ENCODE measurements at places on chromosomes 16 and 17.
A peak's percentile ranks its signal among the peaks of the same experiment; 100 is the strongest.

GRCh38 chr16:4136229-4136813 lies 20.1 kb upstream of the ADCY9 start:
- no peak for DNase-seq

- DNase-seq, result no peak
These were observed 438.0 kb upstream of the MAF start for GRCh38 chr16:80038566-80038965.

DNA sequence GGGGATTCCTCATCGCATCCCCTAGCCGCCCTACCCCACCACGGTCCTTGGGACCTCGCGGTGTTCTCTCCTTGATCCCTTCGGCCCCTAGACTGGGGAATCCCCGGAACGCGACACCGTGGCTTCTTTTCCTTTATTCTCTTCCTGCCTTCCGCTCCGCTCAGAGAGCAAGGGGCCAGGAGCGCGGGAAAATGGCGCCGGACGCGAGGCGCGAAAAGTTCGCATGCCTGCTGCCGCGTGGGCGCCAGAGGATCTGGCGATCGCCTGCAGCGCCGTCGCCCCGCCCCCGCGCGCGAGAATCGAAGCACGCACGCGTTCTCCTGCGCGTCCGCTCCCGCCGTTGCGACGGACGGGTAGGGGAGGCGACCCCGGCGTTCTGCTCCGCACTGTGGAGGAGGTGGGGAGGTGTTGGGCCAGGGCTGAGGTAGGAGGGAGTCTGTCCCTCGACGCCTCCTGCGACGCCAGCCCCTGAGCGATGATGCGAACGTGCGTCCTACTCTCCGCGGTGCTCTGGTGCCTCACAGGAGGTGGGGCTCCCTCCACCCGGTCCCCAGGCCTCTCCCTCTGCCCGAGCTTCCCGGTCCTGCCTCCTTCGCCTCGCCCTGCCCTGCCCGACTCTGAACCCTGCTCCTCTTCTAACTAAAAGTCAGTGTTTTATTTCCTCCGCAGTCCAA lies at the start of gene ZPBP2:
TSS of gene ZPBP2 (plus strand) at position 323 of the 674 bp plus-strand sequence. CDS start at position 476, 153 bp downstream.
- DNase-seq, result peak; percentile 52

DNA sequence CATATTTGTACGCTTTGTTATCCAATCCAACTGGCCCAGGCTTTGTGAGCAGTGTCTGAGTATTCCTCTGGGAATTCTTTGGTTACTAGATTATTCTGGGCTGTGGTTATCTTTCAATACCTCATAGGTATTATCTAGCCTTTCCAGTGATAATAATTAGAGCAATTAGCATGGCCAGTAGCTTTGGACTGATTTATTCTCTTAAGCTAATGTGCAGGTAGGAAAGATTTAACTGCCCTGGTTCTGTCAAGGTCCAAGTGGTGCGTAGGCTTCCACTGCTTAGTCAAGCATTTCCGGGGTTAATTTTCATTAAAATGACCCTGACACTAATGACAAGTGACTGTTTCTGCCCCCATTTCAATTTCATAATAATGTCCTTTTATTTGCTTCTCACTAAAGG lies 54.2 kb upstream of the PMFBP1 start:
- DNase-seq, result no peak

- DNase-seq, result no peak
These were observed 22.3 kb downstream of the RTN4RL1 start for GRCh38 chr17:2002767-2003329.

DNA sequence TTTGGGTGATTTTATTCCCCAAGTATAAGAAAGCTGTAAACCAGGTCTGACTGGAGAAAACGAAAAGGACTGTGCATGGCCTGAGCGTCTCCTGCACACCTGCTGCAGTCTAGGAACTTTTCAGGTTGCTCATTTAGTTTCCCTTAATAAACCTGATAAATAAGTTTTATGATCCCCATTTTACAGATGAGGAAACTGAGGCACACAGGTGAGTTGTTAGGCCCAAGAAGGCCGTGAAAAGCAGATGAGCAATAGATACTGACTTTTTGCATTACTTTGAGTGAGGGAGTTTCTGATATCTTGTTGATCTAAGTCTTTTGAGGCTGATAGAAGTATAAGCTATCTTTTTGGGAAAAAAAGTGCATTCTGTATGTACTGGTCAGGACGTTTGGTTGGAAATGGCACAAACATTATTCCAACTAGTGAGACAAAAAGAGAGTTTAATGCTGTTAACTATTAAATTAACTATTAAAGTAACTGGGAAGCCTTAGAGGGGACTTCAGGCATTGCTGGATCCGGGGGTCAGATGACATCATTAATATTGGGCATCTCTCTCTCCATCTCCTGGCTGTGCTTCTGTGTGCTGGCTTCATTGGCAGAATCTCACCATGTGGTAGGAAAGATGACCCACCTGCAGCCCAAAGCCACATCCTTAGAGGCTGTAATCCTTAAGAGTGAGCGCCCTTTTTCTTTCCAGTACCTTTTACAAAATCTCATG lies 163.4 kb downstream of the CMIP start:
- DNase-seq, result no peak

DNA sequence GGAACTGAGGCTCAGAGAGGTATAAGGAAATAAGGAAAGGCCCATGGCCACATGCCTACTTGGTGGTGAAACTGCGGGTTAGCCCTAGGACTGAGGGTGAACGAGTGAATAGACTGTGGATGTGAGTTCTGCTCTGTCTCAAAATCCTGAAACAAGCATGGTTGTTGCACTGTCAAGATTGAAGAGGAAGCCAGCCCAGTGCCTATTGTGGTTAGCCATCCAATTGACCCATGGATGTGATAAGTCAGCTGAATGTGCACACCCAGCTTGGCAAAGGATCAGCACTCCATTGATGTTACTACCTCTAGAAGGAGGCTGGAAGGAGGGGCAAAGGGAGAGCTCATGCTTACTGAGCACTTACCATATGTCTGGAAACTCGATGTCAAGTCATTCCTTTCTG lies 4.5 kb downstream of the TMEM114 start:
- no peak for DNase-seq

- no peak for DNase-seq
These were observed 14.7 kb downstream of the LRRC75A start for GRCh38 chr17:16477255-16477654.

DNA sequence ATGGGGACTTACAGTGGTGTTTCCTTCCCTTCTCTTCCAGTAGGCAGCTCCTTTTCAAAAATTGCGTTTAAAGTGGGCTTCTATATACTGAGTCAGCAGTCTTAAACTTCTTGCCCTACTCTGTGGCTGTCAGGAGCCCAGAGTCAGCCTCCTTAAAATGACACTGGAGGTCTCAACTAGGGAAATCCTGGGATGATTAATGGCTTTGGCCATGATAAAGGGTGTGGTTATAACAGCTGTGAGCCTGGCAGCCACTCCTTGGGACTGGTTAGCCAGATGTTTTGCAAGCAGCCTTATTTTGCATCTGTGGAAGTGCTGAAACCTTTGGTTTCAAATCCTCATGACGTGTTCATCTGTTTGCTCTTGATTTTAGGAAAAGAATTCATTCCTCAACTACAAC lies 25.0 kb downstream of the TAC4 start:
- DNase-seq, result no peak

GRCh38 chr17:10392880-10393279 lies 20.1 kb upstream of the MYH13 start:
- DNase-seq, result no peak

- no peak for DNase-seq
These were observed 28.5 kb downstream of the SRCIN1 start for GRCh38 chr17:38577244-38577643.

DNA sequence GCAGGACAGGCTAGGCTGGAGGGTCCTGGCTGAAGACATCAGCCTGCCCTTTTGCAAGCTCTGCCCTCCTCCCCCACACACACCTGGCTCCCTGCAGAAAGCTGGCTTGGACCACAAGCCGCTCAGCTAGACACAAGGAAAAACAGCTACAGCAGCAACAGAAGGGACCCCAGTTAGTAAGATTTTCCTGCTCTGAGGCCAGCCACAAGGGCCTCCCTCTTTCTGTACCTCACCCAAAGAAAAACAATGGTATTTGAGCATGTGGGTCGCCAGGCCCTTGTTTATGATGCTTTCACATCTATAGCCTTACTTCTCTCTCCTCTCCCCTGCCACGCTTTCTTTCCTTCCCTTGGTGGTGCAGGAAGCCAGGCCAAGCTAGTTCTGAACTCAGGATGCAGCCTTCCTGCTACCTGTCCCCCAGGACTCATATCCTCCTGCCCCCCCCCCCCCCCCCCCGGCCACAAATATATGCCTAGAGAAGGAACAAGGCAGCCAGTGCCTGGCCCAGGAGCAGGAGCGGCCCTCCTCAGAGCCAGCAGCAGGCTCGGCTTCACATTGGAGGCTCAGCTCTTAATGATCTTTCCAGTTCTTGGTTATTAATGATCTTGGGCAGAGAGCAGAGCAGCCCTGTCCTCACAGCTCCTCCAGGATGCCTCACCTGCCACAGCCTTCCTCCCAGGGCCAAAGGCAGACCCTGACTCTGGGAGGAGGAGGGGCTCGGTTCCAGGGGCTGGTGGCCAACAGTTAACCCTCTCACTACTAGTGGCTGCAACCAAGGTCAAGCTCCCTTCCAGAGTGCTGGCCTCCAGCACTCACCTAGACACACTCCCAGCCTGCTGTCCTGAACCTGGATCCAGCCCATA lies 19.5 kb downstream of the GRIN2C start:
- DNase-seq, result no peak

Data from activated CD4-positive, alpha-beta T cell treated with anti-CD3 and anti-CD28 coated beads, Interleukin-2, Interleukin-6, amounts not matched to agents 100 ng/mL and 50 ng/mL, durations not matched to agents 16 hours and 8 hours (primary cell).